Fibroblast of mammary gland (primary cell): ENCODE measurements at places on chromosomes 16 and 17.
A peak's percentile ranks its signal among the peaks of the same experiment; 100 is the strongest.

DNA sequence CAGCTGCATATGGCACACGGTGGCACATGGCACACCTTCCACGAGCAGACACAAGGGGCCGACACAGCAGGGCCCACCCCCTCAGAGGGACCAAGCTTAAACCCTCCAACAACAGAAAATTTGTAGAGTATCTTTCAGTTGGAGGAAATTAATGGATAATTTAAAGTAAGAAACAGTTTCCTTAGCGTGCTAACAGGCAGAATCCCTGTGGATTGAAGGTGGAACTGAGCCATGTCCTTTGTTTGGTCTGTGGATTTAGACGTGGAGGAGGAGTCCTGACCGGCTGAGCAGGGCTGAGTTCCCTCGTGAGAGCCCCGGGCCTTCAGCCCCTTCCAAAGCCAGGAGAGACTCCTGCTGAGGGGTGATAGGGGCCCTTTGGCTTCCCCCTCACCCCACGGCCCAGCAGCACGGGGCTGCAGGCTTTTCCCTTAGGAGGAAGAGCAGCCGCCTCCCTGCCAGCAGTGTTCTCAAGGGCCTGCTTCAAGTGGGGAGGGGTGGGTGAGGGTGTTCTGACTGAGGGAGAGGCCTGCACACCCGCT, 1.4 kb upstream of the CYB561 start:
- no peak for DNase-seq

- DNase-seq, result no peak
Observed at GRCh38 chr16:49832177-49832576, 23.7 kb downstream of the ZNF423 start.

- no peak for DNase-seq
Observed at GRCh38 chr17:47982645-47983390, 11.9 kb downstream of the CDK5RAP3 start.

- DNase-seq, result peak; percentile 61
Observed at GRCh38 chr17:12256380-12256995, 235.8 kb downstream of the MAP2K4 start.

DNA sequence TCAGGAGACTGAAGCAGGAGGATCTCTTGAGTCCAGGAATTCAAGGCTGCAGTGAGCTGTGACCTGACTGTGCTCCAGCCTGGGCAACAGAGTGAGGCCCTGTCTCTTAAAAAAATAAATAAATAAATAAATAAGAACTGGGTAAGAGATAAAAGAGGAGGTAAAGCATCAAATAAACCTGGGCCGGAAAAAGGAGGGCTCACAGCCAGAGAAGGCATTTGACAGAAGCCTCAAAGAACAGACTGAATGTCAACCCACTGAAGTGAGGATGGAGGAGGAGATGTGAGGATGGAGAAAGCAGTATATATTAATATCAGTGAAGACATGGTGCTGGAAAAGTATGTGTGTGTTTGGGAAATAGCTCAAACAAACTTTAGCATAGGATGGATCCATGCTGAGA, 6.1 kb downstream of the NOG start:
- DNase-seq, result no peak

DNA sequence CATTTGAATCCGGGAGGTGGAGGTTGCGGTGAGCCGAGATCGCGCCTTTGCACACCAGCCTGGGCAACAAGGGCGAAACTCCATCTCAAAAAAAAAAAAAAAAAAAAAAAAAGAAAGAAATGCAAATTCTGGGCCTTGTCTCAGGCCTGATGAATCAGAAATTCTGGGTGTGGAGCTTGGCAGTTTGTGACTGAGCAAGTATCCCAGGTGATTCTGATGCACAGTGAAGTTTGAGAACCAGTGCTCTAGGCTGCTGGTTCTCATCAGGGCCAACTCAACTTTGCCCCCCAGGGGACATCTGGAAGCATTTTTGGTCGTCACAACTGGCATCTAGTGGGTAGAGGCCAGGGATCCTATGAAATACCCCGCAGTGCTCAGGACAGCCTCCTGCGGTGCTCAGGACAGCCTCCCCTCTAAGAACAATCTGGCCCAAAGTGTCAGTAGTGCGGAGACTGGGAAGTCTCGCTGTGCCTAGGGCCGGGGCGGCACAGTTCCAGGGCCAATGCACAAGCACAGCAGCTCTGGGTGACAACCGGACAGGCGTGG, 55.9 kb downstream of the SDK2 start:
- no peak for DNase-seq

- DNase-seq, result no peak
Observed at GRCh38 chr17:43917016-43917347, 9.6 kb upstream of the MPP2 start.

- no peak for DNase-seq
Observed at GRCh38 chr16:25040543-25040942, 25.4 kb upstream of the ARHGAP17 start.

DNA sequence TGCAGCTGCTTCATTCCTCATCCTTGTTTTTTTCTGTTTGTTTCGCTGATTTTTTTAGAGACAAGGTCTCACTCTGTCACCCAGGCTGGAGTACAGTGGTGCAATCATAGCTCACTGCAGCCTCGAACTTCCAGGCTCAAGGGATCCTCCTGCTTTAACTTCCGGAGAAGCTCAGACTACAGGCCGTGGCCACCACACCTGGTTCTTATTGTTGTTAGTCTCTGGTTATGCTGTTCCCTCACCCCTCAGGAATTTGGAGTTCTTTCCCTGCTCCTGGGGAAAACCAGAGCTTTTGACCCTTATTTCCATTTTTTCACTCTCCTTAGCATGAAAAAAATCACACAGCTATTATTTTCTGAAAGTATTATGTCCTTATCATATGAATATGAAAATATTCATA, 1.8 kb downstream of the ODF4 start:
- DNase-seq, result no peak

DNA sequence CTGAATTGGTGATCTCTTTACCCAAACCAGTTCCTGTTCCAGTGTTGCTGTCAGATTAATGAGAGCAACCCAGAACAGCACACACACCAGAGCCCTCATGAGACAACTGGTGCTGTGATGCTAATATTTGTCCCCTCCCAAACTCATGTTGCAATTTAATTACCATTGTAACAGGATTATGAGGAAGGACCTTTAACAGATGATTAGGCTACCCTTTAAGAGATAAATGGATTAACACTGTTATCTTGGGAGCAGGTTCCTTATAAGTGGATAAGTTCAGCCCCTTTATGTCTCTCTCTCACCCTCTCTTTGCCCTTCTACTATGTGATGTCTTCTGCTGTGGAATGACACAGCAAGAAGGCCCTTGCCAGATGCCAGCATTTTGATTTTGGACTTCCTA, 1.1 kb upstream of the CCDC182 start:
- DNase-seq, result no peak

GRCh38 chr17:38454532-38454931, 26.3 kb downstream of the ARHGAP23 start:
- DNase-seq, result peak; percentile 83

DNA sequence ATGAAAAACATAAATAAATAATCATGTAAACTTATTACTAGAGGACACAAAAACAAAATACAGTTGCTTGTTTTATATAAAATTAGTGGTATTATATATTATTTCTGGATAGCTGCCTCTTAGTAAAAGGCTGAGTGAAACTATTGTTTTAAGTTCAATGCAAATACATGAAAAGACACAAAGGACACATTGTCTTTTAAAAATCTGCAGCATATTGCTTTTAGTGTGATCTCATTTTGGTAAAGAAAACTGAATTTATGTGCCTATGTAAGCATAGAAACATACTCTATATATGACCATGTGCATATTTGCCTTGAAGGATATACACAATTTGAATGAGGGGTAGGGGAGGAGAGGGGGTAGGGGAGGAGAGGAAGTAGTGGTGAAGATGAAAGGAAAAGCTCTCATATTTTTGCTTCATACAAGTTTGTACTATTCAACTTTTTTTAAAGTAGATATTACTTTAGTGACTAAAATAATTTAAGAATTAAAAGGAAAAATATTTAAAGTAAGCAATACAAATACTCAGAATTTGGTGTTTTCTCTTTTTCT, 5.8 kb downstream of the ABCA10 start:
- no peak for DNase-seq

DNA sequence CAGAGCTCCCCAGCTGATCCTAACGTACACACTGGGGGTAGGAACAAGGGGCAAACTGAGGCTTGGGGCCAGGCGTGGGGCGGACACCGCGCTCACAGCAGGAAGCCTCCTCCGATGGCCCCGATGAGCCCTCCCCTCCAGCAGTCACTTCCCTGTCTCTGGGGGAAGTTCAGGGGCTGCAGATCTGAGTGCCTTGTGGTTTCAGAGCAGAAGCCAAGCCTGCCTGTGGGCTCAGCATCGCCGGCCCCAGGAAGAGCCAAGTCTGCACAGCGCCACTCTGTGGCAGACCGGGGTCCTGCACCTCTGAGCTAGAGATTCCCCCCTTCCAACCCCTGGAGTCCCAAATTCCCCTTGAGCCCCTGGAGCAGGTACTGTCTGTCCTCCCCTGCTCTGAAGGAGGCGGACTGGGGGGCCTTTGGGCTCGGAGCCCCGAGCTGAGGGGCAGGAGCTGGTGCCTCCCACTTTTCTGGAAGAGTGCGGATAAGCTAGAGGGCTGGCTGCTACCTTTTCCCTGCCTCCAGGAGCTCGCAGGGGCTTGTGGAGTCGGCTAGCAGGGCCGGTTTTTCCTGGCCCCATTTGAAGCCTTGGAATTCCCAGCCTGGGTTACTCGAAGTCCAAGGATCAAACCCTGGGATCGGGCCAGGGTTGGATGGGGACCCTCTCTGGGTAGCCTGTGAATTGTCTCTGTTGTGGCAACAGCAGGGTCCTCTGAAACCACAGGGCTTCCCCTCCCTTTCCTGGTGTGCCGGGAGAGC, 2.9 kb downstream of the GSE1 start:
- DNase-seq, result peak; percentile 71

DNA sequence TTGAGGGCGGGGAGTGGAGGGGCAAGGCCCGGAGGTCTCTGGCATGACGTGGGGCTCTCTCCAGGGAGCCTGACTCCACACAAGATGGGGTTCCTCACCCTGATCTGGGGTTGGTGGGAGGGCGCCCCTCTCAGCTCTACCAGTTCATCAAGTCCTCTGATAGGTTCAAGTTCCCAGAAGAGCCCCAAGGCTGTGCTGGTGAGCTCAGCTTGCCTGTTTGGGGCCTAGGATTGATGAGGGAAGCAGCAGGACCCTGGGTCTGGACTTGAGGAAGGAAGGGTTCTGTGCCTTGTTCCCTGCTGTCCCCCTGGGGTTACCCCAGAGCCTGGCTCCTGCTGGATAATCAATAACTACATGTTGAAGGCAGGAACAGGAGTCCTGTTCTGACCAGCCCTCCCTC, 3.5 kb downstream of the MGAT5B start:
- DNase-seq, result no peak
